ENCODE measurements at places on chromosomes 5 and 9.
A peak's percentile ranks its signal among the peaks of the same experiment; 100 is the strongest.

- peak; percentile 36 for DNase-seq
These were observed 1.2 kb downstream of the ROR2 start for GRCh38 chr9:91948597-91949391.

- DNase-seq: peak; percentile 95
These were observed at the start of gene EPB41L4B for GRCh38 chr9:109320742-109321448. EPB41L4B (minus strand) TSS chr9:109321059; CDS start chr9:109320446, 613 bp downstream.

DNA sequence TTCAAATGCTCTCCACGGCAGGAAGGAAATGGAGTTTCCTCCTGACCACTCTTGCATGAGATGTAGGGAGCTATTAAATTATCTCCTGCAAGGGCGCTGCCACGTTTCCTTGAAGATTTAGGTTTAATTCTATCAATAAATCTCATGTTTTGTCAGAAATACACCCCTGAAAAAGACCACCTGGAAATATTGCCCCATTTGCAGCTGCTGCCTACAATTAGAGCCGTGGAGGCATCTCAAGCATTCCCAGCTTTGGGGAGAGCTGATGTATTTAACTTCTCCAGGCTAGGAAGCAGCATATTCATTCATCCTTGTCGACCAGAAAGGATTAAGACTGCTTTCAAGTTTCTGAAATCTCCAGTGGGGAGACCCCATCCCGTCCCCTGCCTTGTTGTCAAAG, 40.5 kb downstream of the CCNJL start:
- DNase-seq: no peak

GRCh38 chr9:93959739-93960154, 4.6 kb upstream of the BARX1 start:
- DNase-seq: no peak

DNA sequence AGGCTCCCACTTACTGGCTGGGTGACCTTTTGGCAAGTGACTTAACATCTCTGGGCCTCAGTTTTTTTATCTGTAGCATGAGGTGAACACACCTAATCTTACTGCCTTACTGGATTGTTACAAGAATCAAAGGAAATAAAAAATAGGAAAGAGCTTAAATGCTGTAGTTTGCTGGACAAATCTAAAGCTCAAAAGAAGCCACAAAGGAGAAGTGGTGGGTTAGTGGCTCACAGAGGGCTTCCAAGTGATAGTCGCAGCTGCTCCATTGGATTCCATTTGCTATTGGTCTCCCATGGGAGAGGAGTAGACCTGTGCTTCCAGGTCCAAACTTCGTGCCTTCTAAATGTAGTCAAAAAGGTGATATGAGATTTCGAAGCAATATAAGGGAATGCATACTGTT, 123.6 kb downstream of the SEMA6A start:
- DNase-seq: no peak

DNA sequence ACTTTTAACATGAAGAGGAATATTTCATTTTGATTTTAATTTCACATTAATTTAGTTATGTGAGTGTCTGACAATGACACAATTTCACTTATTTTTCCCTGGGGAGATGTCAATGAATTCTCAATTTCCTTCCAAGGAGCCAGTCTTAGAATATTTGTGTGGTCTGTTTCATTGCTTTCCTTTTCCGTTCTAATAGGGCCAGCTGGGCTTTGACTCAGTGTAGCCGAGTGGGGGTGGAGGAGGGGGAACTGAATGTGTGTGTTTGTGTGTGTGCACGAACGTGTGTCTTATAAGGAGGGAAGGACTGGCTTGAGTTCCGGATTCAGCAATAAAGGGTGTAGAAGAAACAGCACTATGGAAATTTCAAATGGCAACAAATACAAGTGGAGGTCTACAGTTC, 100.0 kb downstream of the BASP1 start:
- DNase-seq: no peak

DNA sequence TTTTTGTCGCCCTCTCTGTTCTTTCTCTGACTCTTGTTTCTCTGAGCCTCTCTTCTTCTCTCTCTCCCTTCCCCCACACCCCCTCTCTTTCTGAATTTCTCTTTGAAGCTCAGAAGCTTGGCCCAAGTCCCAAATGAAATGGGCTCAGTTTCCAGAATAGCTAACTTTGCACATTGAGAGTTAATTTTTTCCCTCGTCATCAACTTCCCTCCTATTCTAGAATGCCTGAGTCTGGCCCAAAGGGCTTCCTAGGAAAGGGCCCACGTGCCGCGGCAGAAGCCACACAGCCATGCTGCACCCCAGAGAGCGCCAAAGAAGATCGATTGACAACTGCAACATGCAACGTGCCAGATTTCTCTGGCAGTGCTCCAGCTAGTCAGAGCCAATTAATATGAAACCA, 588.8 kb upstream of the KLF4 start:
- DNase-seq: no peak

GRCh38 chr5:33309068-33309467, 131.7 kb upstream of the TARS1 start:
- no peak for DNase-seq

GRCh38 chr5:157926977-157927376, 68.0 kb upstream of the CLINT1 start:
- DNase-seq: no peak

DNA sequence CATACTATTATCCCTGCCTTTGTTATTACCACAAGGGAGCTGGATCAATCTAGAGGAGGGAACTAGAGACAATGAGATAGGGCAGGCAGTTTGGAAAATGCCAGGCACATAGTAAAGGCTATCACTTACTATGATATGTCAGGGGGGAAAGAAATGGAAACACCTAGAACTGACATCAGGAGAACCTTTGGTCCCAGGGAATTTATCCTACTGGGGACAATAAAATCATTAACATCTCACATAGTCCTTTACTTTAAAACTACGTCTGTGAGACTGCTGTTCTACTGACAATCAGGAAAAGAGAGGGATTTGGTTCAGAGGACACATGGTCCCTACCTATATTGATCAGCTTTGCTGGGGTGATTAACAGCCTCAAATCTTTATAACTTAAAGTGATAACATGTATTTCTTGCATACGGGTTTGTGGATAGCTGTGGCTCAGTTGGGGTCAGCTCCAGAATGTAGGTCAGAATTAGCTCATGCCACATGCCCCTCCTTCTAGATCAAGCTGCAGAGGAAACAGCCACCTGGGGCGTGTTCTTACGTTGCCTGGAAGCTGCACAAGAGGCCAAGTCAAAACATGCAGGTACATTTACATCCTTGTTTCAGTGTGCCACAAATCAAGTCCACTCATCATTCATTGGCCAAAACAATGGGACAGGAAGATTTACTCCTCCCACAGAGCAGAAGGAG, 43.9 kb upstream of the ALDOB start:
- peak; percentile 45 for DNase-seq

DNA sequence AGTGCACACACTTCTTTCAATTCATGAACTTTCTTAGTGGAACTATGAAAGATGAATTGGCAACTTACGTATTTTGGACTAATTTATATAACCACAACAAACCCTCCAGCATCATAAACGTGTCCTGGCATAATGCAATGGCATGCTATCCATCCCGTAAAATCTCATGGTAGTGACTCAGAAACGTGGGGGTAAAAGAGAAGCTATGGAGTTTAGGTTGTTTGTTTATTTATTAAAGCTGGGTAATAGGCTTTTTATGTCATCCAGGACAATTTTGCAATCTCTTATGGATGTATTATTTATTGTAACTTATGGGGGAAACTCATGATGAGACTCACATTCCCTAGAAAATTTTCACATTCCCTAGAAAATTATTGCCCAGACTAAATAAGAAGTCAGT, 106.3 kb downstream of the GDA start:
- no peak for DNase-seq

DNA sequence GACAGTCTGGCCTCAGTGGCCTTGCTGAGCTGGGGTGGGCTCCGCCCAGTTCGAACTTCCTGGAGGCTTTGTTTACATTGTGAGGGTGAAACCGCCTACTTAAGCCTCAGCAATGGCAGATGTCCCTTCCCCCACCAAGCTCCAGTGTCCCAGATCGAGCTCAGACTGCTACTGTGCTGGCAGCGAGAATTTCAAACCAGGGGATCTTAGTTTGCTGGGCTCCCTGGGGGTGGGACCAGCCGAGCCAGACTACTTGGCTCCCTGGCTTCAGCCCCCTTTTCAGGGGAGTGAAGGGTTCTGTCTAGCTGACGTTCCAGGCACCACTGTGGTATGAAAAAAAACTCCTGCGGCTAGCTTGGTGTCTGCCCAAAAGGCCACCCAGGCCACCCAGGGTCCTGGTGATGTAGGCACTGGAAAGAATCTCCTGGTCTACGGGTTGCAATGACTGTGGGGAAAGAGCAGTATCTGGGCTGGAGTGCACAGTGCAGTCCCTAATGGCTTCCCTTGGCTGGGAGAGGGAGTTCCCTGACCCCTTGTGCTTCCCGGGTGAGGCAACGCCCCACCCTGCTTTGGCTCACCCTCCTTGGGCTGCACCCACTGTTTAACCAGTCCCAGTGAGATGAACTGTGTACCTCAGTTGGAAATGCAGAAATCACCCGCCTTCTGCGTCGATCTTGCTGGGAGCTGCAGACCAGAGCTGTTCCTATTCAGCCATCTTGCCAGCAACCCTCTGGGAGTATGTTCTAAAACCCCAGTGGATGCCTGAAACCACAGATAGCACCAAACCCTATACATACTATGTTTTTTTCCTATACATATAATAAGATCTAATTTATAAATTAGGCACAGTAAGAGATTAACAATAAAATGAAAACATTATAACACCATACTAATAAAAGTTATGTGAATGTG, 95.5 kb downstream of the TMEM161B start:
- peak; percentile 45 for DNase-seq

- DNase-seq: no peak
These were observed 16.7 kb downstream of the SLC36A1 start for GRCh38 chr5:151464101-151464500.

DNA sequence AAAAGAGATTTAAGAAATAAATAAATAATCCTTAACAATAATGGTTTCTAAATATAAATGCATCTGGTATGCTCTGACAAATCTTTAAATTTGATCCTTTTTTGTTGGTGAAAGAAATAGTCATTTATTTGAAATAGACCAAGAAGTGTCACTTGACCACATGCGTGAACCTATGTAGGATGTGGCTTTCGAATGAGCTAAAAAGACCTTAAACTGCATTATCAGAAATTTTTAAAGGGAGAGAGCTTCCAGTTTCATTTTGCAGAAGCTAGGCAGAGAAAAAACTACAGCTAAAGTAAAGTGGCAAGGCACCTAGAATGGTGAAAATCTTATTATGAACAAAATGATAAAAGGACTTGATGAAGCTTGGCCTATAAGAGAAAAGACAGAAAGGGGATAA, 309.2 kb upstream of the EFNA5 start:
- no peak for DNase-seq

- DNase-seq: no peak
These were observed 5.2 kb downstream of the PPP2R2B start for GRCh38 chr5:146873186-146873917.

DNA sequence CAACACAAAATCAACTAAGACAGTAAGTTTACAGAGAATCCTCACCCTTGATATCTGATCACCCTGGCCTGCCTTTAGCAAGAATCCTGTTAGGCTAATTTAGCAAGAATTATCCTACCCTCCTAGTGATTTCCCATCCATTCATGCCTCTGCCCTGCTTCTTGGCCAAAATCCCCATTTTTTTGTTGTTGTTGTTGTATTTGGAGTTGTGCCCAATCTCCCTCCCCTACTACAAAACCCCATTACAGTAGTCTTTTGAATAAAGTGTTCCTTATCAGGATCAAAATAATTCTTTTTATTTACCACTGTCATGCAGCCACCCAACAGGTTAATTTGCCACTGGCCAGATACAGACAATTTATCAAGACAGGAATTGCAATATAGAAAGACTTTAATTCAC, 58.5 kb upstream of the CLINT1 start:
- no peak for DNase-seq

DNA sequence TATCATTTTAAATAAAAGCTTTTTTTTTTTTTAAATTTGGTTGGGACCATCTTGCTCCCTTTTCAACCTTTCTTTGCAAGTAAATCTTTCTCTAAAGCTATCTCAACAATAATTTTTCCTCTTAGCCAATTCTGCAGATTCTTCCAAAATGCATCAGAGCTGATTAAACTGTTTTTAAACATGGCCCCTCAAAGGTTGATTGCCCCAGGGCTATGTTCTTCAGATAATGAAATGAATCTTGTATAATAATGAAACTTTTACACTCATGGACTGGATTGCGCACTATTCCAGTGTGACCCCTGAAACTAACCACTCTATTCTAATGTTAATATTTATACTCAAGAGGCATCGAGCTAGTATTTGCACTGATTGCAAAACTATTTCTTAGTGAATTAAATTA, 222.8 kb upstream of the PRDM9 start:
- DNase-seq: no peak

GRCh38 chr5:125189531-125189941, 443.1 kb upstream of the ZNF608 start:
- no peak for DNase-seq

DNA sequence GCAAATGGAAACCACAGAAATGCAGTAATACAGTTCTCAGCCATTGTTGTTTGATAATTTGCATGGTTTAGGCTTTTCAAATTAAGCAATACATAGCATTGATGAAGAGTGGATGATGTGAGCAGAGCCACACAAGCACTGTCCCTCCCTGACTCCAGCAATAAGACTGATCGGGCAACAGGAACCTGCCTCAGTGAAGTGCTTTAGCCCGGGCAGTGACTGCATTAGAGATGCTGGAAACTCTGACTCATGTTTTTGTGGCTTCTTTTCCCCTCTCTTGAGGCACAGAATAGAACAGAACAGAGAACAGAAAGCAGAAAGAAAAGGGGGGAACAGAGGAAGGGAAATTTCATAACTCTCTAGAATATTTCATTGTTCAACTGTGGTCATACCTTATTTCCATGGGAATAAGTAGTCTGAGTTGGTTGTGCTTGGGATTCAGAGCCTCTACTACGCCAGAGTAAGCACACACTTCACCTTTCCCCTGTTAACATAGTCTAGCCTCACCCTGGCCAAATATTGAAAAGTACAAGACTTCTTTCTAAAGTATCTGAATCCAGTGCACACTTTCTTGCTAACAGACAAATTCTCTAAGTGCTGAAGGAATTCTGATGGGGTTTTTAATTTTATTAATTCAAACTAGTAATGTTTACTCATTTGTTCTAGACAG, 164.8 kb upstream of the VCAN start:
- no peak for DNase-seq

DNA sequence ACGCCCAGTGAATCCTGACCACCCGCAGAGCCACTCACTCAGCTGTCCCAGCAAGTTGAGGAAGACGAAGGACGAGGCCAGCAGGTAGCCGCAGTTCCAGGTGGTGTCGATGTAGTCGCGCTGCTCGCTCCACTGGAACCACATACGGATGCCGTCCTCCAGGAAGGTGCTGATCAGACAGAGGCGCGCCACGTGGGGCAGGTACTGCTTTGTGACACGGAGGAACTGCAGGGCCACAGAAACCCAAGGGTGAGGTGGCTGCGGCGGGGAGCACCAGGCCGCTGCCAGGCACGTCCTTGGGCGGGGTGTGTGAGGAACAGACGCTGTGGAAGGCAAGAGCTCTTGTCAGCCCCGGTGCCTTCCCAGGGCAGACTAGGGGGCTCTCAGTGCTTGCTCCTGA, 8.6 kb downstream of the SURF4 start:
- DNase-seq: no peak

- DNase-seq: no peak
These were observed 124.3 kb upstream of the SLC25A48 start for GRCh38 chr5:135710045-135710675.

Measured in Calu3 (cell line).